ENCODE measurements at places on chromosomes 7 and 10.

- no peak for DNase-seq
Observed at GRCh38 chr7:8228766-8229674, 32.9 kb downstream of the ICA1 start.

- DNase-seq: no peak
Observed at GRCh38 chr7:108093851-108094331, 36.3 kb downstream of the LAMB4 start.

GRCh38 chr7:151410405-151411390, 860 bp upstream of the WDR86 start:
- DNase-seq: no peak

DNA sequence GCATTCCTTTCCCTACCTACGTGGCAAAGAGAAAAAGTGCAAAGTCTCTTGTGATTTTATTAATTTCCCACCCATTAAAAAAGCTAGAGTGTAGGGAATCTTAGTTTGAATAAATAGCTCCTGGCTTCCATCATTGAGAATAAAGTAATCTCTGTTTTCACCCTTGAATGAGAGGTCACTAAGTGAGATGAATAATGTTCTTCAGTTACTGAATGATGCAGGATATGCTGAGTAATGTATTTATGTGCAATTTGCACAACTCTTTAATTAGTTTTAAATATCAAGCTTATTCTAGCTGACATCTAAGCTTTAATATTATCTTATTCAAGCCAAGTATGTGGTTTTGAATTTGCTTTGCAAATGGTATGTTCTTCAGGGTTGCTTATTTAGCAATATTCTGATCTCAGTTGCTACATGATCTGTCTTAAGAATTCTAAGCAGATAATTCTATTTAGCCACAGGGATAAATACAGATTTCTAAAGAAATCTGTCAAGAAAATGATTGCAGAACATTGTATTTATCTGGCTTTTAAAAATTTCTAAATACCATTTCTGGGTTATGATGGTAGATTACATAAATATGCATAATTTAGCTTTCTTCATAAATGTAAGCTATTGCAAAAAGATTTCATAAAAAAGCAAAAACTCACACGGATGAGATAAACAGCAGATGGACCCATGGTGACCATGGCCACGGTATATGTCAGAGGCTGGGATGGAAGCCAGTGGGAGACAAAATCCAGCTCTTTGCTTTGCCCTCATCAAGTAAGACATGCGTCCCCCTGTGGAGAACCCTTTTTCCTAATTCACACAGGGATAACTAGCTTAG, 141.0 kb downstream of the MACC1 start:
- DNase-seq: no peak

DNA sequence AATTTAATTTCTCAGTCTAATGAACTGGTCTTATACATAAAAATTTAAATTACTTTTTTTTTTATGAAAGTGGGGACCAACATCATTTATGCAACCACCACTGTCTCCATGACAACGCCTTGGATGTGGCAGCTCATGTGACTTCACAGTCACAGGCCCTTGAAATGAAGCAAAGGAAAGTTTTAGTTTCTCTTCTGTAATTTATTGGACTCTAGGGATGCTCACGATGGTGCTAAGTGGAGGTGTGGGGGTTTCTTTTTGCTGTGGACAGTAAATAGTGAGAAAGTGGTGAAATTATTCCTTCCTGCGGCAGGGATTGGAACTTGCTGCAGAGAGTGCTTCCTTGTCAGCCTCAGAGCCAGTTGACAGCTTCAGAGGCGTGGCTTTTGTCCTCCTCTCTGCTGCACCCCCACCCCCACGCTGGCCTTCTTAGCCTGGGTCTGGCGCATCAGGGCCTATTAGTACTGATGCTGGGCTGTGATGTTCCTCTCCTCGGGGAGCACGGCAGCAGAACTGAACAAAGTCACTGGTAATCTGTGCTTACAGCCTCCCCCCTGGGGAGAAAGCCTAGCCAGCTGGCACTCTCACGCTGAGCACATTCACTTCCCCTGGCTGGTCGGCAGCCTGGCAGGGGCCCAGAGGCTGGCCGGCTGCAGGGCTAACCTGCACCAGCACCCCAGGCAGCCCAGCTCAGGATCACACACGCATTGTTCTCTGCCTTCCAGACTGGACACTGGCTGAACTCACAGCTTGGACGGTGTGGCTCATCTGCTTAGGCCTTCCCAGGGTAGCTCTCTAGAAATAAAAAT, 517.5 kb upstream of the GALNT17 start:
- no peak for DNase-seq

- no peak for DNase-seq
Observed at GRCh38 chr10:57336341-57336740, 931.4 kb downstream of the IPMK start.

DNA sequence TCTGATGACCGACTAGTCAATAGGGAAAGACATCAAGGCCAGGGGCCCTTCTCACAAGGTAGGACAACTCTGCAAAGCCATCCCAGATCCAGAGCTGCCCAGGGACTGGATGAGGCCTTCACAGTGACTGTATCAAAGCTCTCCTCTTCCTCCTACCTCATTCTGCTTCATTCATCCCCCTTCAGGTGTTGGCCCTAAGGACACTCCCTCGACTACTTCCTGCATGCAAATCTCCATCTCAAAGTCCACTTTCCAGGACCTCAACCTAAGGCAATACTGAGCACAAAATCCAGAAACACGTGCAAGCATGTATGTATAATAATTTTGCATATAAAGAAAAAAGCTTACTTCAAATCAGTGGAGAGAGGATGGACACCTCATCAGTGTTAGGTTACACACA, 25.1 kb downstream of the DPY19L1 start:
- no peak for DNase-seq

GRCh38 chr10:99520847-99521764, 11.6 kb upstream of the NKX2-3 start:
- DNase-seq: no peak

GRCh38 chr7:101586078-101586905, 42.8 kb downstream of the MYL10 start:
- DNase-seq: no peak

GRCh38 chr10:17454161-17455014, at the start of gene ST8SIA6:
ST8SIA6 (minus strand) TSS chr10:17454595; CDS start chr10:17454255, 340 bp downstream.
- peak; percentile 15 for DNase-seq

- DNase-seq: no peak
Observed at GRCh38 chr10:133471300-133472109, 17.8 kb downstream of the SCART1 start.

- DNase-seq: peak; percentile 79
Observed at GRCh38 chr7:2734751-2735571, 47.0 kb downstream of the AMZ1 start.

- no peak for DNase-seq
Observed at GRCh38 chr7:2141021-2141410, 91.7 kb downstream of the MAD1L1 start.

DNA sequence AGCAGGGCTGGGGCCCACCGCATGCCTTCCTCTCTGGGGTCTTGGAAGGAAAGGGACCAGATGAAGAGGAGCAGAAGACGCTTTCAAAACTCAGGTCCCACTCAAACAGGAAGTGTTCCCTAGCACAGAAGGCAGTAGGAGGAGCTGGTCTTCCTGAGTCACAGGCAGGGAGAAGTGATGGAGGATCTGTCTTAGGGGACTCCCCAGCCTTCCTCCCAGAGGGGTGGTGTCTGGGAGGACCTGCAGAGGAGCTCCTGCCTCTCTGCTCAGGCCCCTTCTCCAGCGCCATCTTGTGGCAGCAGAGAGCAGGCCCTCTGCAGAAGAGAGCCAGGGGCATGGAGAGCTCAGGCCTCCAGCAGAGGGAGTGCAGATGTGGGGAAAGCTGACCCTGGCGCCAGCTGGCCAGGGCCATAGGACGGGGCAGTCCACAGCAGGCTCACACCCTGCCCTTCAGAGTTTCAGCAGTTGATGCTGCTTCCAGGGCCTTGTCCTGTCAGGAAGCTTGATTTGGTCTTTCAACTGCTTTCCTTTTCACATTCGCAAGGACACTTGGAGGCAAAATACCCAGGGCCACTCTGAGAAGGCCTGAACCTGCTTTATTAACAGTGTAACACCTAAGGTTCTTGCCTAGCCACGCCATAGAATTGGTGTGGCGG, 62.2 kb upstream of the TARP start:
- peak; percentile 100 for DNase-seq

- DNase-seq: no peak
Observed at GRCh38 chr10:79379512-79380124, 32.3 kb downstream of the PPIF start.

DNA sequence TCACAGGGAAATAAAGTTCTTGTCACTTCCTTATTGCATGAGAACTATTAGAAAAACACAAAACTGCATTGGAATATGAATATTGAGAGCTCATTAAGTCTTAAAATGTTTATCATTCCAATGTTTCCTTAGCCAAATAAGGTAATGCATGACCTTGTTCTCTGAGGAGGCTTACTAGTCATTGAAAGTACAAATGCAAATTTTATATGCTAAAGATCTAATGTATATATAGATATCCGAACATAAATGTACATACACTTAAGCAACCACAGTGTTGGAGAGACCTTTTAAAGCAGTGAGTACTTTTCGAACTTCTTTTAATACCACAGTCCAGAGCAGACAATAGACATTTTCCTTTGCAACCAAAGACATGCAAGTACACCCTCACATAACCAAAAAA, 96.1 kb downstream of the RELN start:
- DNase-seq: no peak

GRCh38 chr7:110557-111232, 81.7 kb upstream of the FAM20C start:
- DNase-seq: no peak

GRCh38 chr10:101134299-101135127, 3.4 kb downstream of the TLX1 start:
- DNase-seq: no peak

DNA sequence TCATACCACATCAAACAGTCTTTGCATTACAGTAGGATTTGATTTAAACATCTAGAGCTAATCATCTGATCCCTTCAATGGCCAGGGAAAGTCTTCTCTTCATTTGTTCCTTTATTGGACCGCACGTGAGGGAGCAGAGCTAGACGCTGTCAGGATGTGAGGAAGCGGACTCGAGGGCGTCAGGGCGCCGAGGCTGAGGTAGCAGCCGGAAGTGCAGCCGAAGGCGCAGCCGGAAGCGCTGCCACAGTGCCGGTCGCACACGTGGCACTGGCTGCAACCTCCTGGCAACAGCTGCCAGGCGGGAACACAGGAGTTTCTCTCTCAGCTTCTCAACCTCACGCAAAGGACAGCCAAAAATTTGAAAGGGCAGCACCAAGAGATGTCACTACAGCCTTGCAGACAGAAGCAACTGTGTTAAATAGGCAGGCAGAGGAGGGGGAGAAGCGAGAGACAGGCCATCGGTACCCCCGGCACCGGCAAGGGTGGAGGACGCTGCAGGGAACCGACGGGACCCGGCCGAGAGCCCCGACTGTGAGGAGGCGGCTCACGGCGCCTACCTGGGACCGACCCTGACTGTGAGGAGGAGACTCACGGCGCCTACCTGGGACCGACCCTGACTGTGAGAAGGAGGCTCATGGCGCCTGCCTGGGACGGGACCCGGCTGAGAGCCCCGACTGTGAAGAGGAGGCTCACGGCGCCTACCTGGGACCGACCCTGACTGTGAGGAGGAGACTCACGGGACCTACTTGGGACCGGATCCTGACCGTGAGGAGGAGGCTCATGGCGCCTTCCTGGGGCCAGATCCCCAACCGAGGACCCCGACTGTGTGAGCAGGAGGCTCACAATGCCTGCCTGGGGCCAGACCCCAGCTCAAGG, 32.3 kb downstream of the VIPR2 start:
- DNase-seq: no peak

DNA sequence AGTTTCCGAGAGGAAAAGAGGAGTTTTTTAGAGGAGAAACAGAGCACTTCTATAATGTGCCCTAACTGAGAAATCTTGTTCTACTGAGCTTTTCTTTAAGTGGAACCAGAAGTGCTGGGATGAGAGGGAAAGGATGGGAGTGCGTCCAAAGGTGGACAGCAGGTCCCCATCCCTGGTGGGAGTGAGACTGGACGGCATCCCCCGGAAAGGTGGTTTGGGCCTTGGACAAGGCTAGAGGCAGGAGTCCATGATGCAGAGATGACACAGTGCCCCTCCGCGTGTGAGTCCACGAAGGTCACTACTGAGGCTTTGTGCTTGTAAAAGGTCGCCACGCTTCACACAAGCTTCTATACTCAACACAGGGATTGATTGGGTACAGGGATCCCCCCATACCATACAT, 6.1 kb upstream of the EN2 start:
- DNase-seq: no peak

DNA sequence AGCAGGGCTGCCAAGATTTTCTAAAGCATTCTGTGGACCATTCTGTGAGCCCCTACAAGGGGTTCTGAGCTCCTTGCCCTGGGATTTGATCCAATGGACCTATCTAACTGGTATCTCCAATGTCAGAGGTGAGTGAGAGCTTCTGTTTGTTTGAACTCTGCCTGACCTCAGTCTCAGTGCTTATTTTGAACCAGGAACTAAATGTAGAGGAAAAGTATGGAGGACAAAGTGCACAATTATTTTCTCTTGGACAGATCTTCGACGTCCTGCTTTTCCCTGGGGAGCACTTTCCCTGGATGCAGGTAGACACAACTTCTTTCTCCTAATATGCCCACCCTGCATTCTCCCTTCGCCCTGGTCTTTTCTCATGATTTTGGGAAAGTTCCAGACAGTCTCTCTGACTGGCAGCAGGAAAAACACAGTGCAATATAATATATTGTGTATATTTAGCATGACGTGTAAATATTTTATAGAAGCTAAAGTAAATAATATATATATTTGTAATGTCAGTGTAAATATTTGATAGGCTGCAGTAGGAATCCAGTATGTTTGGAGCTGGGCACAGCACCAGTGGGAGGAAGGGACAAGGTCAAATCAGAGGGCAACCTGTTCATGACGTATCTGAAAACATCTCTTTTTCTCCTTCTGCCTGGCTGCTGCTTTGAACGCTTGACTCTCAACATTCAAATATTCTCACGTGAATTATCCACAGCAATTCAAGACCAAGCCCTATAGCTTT, 184.0 kb upstream of the LYZL1 start:
- no peak for DNase-seq

- DNase-seq: no peak
Observed at GRCh38 chr10:106158241-106158640, 1006.3 kb downstream of the SORCS1 start.

DNA sequence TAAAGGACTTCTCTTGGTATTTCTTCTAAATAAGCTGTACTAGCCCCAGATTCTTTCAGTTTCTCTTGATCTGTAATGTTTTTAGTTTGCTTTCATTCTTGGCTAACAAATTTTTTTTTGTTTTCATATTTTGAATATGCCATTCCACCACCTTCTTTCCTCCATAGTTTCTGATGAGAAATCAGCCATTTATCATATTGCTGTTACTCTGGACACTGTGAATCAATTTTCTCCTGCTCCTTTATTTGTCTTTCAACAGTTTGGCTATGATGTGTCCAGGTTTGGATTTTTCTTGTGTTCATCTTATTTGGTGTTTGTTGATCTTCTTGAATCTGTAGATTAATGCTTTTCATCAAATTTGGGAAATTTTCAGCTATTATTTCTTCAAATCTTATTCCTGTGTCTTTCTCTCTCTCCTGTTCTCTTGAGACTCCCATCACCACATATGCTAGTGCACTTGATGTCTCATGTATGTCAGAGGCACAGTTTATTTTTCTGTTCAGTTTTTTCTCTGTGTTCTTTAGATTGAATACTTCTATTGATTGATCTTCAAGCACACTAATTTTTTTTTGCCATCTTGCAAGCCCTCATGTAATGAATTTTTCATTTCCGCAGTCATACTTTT, 15.0 kb downstream of the ELFN1 start:
- no peak for DNase-seq
